ENCODE measurements at places on chromosomes 6 and 20.

DNA sequence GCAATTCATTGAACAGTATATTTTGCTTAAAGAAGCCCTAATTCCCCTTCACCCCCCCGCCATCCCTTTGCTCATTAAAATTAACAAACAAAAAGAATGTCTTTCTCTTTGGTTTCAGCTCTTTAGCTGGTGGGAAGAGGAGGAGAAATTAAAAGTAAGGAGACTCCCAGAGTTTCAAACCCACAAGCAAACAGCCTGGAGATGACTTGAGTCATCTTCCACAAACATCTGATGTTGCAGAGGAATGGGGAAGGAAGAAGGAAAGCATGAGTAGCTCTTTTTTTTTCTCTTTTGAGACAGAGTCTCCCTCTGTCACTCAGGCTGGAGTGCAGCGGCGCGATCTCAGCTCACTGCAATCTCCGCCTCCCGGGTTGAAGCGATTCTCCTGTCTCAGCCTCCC is 189.6 kb downstream of the ADAT2 start:
- DNase-seq: peak; percentile 15

DNA sequence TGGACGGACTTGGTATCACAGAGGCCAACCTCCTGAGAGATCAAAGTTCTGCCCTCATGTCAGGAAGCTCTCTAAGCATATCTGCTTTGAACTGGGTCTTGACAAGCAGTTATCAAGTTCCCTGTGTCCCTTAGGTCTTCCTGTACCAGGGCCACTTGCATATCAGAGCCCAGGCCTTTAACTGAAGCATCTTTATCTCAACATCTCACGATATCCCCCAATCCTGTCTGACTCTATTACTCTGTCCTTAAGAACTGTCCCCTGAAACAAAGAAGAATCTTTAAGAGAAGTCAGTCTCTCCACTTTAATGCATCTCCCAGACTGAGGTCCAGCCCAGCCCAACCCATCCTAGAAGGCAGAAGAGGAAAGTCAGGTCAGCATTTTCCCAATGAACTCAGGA is 8.2 kb downstream of the MAS1L start:
- no peak for DNase-seq

DNA sequence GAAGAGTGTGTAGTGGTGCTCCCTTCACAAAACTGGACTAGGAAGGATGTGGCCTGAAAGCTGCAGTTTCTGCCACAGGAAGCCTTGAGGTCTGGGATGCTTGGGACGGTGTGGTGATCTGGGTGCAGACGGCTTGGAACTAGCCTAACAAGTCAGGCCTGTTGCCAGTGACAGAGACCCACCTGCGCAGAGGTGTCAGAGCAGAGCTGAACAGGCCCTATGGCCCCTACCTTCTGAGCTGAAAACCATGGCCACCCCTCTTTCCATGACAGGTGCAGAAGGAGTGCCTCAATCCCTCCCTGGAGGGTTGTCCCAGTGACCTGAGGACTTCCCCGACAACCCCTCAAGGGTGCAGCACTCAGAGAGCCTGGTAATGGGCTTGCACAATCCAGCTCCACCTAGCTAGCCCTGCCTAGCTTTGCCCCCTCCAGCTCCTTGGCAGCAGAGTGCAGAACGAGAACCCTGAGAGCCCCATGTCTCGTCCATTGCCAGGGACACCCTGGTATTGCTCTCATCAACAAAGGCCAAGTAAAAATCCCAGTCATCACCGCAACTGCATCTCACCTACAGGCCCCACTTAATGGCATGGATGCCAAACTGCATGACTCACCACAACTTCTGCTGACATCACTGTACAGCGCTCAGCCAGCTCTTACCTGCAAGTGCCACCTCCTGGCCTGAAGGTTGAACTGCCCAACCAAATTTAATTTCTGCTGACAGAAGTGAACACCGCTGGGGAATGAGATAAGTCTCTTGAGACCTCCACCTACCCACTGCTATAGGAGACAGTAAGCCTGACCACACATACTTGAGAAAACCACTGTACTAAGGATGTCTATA is 563.1 kb downstream of the TFAP2A start:
- DNase-seq: no peak

- no peak for DNase-seq
These were observed 37.4 kb downstream of the VEGFA start for GRCh38 chr6:43807228-43808061.

GRCh38 chr6:39137245-39137644 is 22.3 kb upstream of the SAYSD1 start:
- DNase-seq: peak; percentile 6

GRCh38 chr6:150427843-150428242 is 59.0 kb downstream of the IYD start:
- DNase-seq: no peak

GRCh38 chr6:146545581-146545980 is 1.9 kb downstream of the RAB32 start:
- DNase-seq: no peak

GRCh38 chr6:4636191-4636880 is 139.9 kb upstream of the CDYL start:
- no peak for DNase-seq

- no peak for DNase-seq
These were observed 26.6 kb upstream of the EDN3 start for GRCh38 chr20:59273739-59274357.

DNA sequence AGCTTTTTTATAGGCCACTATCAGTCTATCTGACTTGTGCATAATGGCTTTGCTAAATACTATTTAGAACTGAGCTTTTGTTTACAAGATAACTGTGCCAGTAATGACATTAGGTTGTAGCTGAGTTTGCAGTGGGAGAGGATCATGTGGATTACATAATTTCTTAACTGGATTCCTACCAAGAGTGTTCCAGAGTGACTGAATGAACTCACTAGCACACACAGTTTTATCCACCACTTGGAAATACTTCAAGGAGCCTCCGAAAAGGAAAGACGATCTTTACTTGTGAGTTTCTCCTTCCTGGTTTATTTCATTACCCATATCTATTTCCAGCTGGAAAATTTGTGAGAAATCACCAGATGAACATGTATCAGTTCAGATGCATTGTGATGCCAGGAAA is 10.9 kb upstream of the SYNE1 start:
- DNase-seq: no peak

GRCh38 chr20:5569021-5569420 is 181.2 kb upstream of the SHLD1 start:
- DNase-seq: no peak

GRCh38 chr20:10521068-10521831 is 86.1 kb downstream of the SLX4IP start:
- no peak for DNase-seq

- no peak for DNase-seq
These were observed 37.0 kb downstream of the BFSP1 start for GRCh38 chr20:17494201-17494600.

DNA sequence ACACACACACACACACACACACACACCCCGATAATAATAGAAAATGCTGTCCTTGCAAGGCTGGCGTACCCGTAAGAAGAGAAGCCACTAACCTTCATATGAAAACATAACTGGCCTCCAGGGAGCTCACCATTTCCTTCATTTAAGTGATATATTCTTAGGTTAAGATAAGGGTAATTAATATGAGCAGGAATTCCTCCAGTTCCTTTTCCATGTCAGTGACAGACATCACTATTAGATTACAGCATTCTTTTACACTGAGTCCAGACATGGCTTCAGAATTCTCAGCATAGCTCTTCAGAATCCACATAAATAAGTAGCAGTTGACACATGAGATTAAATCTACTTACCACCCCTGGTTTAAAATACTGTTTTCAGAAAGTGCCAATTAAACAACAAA is 121.9 kb downstream of the SIM1 start:
- DNase-seq: no peak

DNA sequence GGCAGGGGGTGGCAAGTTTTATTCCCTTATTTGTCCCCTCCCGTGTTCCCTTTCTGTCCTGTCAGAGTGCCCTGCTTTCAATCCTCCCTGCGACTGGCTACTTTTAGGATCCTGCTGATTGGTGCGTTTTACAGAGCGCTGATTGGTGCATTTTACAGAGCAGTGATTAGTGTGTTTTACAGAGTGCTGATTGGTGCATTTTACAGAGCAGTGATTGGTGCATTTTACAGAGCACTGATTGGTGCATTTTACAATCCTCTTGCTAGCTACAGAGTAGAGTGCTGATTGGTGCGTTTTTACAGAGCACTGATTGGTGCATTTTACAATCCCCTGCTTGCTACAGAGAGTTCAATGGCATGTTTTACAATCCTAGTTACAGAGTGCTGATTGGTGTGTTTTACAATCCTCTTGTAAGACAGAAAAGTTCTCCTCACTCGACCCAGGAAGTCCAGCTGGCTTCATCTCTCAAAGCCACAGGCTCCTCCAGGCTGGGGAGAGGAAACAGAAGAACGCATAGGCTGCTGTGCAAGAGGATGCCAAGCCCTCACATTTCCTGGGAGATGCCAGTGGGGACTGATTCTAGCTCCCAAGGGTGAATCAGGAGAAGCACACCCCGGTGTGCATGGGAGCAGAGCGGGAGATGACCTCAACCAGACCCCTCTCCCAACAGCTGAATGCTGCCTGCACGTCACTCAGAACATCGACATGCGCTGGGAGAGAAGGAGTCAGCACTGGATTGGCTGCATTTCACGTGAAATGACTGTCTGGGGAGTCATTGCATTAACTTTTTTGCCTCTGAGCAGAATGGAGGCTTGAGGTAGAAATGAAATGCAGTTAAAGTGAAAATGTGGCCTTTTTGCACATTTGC is 48.3 kb upstream of the SLC22A23 start:
- DNase-seq: no peak

- DNase-seq: no peak
These were observed 52.6 kb downstream of the SPTLC3 start for GRCh38 chr20:13061381-13061780.

Data from AG04450 (cell line).